CD8-positive, alpha-beta memory T cell (primary cell): ENCODE measurements at places on chromosomes 1 and 21. TPM values are rescaled to one million over a fixed set of nuclear protein-coding genes. Genes with fewer than 3 reads are reported as not detected.
A peak's percentile ranks its signal among the peaks of the same experiment; 100 is the strongest.

- no peak for DNase-seq
Observed at GRCh38 chr21:30758306-30758705, 3.1 kb upstream of the KRTAP21-1 start.

DNA sequence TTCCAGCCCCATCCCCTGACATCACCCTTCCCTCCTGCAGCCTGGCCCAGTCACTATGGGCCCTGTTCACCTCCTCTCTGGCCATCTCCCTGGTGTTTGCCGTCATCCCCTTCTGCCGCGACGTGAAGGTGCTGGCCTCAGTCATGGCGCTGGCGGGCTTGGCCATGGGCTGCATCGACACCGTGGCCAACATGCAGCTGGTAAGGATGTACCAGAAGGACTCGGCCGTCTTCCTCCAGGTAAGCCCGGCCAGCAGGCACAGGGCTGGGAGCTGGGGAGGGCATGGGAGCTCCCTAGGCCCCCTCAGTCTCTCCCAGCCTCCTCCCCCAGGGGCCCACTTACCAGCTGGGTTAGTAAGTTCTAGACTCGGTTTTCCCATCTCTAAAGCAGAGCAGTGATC lies 52.1 kb downstream of the ELK4 start:
- DNase-seq: no peak

GRCh38 chr1:2258996-2259395 lies 30.9 kb downstream of the SKI start:
- peak; percentile 55 for DNase-seq

MAP10 gene
- total RNA-seq: 1.8 TPM

PAQR6 gene
- 1.9 TPM for total RNA-seq

CSF3R gene
- 0.40 TPM for total RNA-seq

DNA sequence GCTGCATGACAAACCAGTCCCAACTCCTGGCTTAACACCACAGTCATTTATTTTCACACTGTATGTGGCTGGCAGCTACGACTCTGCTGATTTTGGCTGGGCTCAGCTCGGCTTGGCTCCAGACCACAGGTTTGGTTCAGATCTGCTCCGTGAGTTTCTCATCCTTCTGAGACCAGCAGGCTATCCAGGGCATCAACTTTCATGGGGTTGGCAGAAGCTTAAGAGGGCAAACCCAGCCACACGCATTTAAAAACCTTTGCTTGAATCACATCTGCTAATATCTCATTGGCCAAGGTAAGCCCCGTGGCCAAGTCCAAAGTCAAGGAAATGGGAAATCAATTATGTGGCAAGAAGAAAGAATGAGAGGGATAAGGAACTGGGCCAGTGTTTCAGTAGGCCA lies 574.2 kb downstream of the MATN1 start:
- DNase-seq: no peak

DNA sequence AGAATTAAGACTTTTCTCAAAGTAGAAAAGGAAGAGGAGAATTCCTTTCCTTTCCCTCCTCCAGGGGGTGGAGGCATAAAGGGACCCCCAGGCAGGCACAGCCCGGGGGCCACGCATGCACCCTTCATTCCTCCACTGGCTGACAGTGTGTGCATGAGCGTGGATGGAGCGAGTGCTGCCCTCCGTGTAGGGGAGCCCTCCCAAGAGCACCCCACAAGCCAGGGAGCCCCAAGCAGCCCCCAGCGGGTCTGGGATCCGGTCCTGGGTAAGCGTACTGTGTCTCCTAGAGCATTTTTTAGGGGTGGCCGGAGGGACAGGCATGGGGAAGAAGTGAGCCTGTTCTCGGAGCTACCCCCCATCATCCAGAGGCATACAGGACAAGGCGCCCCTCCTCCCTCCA lies 120.5 kb downstream of the SIK1 start:
- no peak for DNase-seq

DNA sequence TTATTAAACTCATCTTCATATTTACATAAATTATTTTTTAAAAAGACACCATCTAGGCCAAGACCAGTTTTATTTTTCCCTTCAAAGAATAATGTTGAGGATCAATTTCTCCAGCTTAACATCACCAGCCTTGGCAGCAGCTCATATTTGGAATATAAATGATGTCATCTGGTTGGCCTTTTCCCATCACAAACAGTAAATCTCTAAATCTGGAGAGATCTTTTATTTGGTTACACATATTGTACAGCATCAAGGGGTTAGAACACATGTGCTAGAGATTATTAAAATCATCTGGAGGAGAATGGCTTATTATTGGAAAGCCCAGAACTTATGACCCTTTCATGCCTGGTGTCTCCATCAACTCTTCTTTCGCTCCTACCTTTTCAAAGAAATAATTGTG lies 508.8 kb downstream of the PLPP3 start:
- no peak for DNase-seq

- no peak for DNase-seq
Observed at GRCh38 chr1:157961805-157962762, 31.4 kb upstream of the KIRREL1 start.

GRCh38 chr1:31694964-31695313 lies 8.9 kb downstream of the COL16A1 start:
- no peak for DNase-seq

DNA sequence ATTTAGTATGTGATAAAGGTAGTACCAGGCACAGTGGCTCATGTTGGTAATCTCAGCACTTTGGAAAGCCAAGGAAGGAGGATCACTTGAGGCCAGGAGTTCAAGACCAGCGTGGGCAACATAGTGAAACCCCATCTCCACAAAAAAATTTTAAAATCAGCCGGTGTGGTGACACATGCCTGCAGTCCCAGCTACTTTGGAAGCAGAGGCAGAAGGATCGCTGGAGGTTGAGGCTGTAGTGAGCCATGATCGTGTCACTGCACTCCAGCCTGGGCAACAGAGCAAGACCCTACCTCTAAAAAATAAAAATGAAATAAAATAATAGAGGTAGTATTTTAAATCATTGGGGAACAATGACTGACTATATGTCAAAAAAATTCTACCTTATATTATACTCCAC lies 17.2 kb downstream of the SASS6 start:
- DNase-seq: no peak

DNA sequence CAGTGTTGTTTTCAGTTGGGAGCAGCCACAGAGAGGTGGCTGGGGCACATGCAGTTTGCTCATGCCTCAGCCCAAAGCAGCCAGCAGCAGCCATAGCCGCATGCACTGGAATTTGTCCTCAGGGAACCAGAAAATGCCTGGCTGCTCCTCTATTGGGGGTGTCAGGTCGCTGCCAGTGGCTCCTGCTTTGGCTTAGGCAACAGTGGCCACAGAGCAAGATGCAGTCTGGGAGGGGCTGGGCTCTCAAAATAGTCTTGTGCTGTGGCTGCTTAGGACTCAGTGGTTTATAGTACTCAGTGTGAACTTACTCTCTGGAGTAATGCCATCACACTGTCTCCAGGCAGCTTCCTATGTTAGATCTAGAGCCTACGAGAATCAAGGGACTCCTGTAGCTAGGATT lies 25.0 kb downstream of the CD55 start:
- no peak for DNase-seq

C21orf58 gene
- total RNA-seq: 14.5 TPM

GRCh38 chr1:22259551-22260282 lies 116.8 kb upstream of the WNT4 start:
- no peak for DNase-seq

DNA sequence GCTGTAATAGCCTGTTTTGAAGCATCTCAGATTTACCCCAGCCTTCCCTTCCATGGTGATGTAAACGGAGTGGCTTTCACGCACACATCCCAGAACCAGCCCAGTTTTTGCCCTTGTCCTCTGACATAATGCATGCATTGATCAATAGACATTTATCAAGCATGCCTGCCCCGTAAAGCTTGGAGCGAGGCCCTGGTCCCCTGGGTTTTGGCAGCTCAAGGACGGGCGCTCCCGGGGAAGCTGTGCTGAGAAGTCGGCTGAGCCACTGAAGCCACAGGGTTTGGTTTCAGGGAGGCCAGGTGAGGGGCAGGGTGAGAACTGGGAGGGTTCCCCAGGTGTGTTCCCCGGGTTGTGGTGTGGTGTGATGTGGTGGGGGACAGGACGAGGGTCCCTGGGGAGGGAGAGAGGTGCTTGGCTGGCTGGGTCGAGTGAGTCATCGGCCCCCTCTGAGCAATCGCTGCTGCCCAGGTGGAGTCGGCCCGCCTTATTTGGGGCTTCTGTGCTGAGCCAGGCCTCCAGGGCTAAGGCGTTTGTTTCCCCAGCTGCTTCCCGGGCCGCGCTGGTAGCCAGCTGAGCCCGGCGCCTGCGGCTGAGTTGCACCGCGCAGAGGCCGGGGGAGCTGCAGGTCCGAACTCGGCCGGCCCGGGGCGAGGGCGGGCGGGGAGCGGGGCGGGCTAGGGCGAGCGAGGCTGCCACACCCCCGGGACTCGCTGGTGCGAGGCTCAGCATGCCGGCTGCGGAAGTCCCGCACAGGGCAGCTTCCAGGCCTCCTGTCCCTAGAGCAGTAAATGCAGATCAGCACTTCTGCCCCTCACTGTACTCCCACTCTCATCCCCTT lies 23.6 kb downstream of the ATP2B4 start:
- DNase-seq: peak; percentile 72

DNA sequence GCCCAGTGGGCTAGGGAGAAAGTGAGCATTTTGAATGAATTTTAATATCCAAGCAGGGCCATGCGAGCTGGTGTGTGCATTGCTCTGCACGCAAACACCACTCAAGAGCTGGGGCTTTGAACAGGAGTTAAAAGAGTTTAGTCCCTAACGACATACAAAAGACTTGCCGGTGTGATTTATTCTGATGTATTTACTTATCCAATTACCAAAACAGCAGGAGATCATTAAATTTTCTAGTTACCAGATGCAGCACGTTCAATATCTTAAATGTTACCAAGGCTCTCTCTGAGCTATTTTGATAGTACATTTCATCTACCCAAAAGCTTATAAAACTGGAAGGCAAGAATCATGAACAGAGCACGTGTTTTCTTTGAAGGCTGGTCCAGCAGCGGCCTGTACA lies 30.0 kb upstream of the DMRTA2 start:
- no peak for DNase-seq

DNA sequence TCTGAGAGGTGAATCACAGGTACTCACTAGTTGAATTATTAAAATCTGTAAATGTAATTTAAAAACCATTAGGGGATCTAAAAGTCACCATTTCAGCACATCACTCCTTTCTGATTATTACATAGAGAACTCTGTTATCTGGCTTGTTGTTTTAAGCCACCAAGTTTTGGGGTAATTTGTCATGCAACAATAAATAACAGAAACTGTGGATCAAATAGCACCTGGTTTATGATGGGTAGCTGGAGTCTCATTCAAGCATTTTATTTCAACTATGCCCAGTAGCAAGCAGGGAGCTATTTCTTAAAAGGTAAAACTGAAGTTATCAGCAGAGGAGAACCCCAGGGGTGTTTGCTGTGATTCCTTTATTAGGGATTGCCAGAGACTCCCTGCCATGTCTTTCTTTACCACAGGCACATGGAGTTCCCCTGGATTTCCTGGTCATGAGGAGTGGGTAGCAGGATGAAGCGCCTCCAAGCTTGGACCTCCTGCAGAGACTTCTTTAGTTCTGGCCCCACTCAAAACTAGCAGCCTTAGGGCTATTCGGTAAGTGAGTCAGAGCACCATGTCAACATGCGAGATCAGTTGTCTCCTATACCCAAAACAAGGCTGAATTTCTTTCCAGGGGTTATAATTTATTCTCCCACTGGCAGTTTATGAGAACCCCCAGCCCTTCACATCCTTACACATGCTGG lies 179.2 kb downstream of the GIPC2 start:
- DNase-seq: no peak

DNA sequence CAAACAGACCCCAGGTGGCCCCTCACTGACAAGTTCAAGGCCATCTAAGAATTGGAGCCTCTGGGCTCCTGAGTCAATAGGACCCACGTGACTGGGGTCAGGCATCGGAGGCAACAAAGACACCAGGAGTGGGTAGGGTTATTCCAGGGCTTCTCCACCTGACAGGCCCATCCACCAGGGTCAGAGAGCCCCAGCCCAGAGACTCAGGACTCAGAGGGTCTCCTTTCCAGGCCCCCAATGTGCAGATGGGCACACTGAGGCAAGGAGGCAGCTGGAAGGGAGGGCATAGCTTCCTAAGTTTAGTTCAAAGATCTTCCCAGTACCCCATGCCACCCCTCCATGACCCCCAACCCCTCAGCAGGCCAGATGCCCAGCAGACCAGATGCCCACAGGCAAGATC lies 388.6 kb downstream of the MATN1 start:
- DNase-seq: no peak

DNA sequence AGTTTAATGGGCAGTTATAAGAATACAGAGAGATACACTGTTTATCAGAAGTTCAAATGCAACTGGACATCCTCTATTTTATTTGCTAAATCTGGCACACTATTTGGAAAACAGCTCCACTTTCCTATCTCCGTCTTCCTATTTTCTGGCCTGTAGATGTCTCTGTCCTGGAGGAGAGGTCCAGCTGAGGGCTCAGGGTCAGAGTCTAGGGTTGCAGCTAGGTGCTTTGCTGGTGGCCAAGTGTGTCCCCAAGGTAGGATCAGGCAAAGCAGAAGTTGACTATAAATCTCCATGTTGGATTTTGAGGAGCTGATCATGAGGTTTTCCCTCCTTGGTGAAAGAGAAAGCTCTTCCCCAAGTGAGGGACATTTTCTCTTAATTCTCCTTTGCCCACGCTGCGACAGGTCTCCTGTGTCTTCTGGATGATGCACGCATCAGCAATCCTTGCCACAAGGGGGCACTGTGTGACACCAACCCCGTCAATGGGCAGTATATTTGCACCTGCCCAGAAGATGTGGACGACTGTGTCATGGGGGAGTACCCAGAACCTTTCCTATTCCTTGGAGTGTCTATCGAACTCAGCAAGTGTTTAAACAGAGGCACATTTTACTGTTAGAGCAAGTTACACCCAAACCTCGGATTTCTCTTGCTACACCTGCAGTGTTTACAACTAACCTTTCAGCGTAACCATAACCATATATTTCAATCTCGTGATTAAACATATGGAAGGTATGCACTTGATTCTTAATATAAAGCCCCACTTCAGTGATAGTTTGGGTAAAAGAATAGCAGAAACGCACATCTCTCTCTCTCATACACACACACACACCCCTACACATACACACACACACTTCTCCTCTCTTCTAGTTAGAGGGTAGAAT lies 10.2 kb downstream of the ADAM30 start:
- peak; percentile 33 for DNase-seq

PCSK9 gene
- not detected for total RNA-seq

PODN gene
- total RNA-seq: not detected

GJA9 gene
- total RNA-seq: not detected
